ENCODE measurements at places on chromosomes 2 and 18.

GRCh38 chr2:33521791-33522281 lies 45.4 kb downstream of the RASGRP3 start:
- peak; percentile 86 for DNase-seq

- DNase-seq: no peak
Measured at GRCh38 chr2:161426922-161427663, 11.0 kb downstream of the TBR1 start.

DNA sequence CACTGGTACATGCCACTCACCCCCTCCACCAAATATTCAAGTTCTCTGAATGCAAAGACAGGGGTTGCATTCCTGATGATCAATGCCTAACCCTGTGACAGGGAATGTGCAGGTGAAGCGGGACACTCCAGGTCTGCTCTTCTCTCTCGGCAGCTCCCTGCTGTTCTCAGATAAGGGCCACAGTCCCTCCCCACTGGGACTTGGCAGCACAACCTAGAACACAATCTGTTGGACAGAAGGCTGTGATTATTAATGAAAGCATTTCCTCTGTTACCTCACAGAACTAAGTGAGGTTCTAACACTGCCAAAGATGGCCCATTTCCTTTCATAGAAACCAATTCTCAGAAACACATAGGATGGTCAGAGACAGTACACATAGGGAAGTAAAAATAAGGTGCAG lies 42.7 kb downstream of the VSNL1 start:
- no peak for DNase-seq

DNA sequence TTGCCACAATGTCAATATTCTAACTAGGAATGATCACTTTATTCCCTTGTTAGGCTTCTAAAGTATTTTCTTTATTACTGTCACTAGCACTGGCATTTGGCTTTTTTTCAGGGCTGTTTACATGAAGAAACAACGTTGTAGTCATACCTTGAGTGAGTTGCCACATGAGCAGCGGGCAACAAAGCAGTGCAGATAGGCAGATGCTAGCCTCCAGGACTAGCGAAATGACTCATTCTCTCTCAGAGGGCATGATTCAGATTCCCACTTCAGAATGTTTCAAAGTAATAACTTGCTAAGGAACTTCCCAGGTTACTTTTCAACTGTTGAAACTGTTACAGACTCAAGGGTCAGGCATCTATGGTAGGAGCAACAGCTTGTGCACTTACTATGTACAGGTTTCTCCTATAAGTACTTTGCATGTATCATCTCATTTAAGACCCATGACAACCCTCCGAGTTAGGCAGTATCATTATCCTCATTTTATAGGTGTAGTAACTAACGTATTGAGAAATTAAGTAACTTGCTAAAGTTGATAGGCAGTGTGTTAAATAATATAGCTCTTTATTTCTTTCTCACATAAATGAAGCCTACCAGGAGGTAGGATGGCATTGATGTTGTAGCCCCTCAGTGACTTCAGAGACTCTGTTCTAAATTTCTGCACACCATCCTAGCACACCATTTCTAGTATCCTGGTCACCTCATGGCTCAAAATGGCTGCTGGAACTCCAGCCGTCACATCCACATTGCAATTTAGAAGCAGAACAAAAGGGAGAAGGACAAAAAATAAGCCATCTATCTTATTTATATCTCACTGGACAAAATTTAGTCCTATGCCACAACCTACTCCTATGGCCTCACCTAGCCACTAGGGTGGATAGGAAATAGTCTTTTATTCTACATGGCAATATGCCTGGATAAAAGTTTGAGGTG lies 83.3 kb downstream of the ICOS start:
- DNase-seq: no peak

GRCh38 chr2:239563561-239563960 lies 162.7 kb upstream of the HDAC4 start:
- no peak for DNase-seq

GRCh38 chr18:49666045-49666775 lies 104.4 kb downstream of the LIPG start:
- DNase-seq: no peak

GRCh38 chr2:66443186-66443978 lies 8.5 kb downstream of the MEIS1 start:
- no peak for DNase-seq

DNA sequence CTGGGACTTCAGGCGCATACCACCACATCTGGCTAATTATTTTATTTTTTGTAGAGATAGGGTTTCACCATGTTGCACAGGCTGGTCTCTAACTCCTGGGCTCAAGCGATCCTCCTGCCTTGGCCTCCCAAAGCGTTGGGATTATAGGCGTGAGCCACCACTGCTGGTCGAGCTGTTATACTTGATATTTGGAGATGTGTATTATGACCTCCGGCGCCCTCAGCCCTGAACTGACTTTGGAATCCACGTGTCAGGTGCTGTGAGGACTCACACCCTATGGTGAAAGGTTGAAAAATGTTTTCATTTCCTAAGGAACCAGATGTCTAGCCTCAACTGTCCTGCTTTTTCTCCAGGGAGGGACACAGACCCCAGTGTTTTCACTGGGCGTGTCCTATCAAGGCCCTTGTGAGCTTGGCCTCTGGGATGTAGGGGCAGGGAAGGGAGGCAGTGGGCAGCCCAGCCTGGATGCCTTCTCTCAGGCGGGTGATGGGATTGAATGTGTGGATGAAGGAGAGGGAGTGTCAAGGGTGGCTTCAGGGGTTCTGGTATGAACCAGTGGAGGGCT lies 56.4 kb upstream of the HAAO start:
- no peak for DNase-seq

- DNase-seq: no peak
Measured at GRCh38 chr2:100376836-100377235, 40.6 kb downstream of the CHST10 start.

GRCh38 chr2:160433466-160434140 lies 60.0 kb downstream of the RBMS1 start:
- DNase-seq: no peak

DNA sequence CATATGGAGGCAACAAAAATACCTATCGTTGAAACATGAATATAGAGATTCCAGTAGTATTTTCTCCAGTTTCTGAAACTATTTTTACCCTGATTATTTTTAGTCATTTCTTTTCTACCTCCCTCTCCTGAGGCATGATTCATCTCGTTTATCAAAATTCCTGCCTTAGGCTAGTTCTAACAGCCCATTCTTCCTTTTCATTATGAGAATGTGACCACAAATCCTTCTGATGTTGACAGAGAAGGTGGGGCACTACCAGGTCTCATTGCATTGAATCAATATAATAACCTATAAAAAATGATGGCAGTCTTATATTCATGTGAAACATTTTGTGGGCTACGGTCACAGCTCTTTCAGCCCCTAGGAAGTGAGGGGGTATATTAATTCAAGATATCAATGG lies 406.5 kb upstream of the UBE2E3 start:
- DNase-seq: no peak

DNA sequence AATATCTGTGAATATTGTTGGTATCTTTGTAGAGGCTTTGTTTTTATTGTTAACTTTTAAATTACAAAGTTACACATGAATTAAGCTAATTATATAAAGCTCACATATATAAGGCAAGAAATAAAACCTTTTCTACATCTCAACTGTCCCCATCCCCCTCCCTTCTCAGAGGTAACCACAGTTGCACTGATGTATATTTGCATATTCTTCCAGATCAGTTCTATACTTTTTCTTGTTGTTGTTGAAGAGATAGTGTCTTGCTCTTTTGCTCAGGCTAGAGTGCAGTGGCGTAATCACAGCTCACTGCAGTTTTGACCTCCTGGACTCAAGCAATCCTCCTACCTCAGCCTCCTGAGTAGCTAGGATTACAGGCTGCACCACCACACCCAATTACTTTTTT lies 36.0 kb upstream of the CDC42EP3 start:
- no peak for DNase-seq

DNA sequence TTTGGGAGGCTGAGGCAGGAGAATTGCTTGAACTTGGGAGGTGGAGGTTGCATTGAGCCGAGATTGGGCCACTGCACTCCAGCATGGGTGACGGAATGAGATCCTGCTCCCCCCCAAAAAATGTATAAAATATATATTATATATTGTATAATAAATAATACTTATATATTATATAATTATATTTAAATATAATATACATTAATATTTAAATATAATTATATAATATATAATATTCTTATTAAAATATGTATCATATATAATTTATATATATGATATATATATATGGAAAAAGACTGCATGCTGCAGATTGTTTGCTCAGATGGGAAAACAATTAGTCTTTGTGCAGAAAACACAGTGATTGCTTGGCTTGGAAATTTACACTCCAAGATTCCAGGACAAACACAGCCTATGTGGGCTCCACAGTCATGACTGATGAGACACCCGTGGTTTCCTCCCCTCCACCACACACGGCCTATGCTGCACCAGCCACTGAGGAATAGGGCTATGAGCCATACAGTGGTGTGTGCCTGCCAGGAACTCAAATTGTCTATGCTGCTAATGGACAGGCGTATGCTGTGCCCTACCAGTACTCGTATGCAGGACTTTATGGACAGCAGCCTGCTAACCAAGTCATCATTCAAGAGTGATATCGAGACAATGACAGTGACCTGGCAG lies 30.0 kb downstream of the PMAIP1 start:
- no peak for DNase-seq

- DNase-seq: no peak
Measured at GRCh38 chr18:26460449-26461091, 87.8 kb downstream of the KCTD1 start.

DNA sequence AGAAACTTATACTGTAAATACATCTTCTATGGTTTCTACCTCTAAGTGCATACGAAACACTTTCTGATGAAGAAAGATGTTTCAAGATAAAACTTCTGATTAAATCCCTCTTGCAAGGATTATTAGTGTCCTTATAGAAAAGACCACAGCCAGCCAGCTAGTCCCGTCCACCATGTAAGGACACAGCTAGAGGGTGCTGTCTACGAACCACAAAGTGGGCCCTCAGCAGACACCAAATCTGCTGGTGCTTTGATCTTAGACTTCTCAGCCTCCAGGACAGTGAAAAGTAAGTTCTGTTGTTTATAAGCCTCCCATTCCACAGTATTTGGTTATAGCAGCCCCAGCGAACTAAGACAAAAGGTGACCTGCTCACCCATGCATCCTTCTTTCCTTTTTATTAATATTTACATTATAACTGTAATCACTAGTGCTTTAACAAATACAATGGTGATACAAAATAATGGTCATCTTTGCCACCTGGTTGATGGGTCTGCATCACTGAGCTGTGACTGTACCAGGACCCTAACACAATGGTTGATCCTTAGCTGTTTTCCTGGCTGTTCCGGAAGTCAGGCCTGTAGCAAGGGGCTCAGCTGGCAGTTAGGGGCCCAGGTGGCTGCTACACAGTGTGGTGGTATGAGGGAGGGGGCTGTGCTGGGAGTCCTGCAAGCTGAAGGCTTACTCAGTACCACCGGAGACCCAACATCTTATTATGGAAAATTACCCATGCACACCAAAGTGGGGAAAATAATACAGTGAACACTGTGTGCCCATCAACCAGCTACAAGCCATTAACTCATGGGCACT lies 108.5 kb upstream of the SMAD7 start:
- no peak for DNase-seq

GRCh38 chr2:119531292-119531691 lies 7.0 kb upstream of the SCTR start:
- no peak for DNase-seq

GRCh38 chr18:58405107-58405898 lies 223.6 kb downstream of the ALPK2 start:
- DNase-seq: no peak

- no peak for DNase-seq
Measured at GRCh38 chr2:33074197-33074596, 127.4 kb downstream of the LTBP1 start.

DNA sequence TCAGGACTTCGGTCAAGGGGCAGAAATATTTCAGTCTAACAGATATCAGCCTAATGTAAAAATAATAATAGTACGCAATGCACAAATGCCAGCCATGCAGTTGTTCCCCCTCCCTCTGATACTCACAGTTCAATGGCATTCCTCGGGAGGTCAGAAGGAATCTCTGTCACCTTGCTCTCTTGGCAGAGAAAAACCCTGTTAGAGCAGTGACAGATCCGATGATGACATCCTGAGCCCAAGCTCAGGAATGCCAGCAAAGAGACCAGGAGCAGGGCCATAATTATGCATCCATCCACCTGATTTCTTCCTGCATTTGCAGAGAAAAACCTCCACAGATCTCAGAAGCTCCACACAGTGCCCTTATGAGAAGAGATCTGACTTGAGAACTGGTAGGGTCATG lies at the start of gene FSHR:
Gene FSHR, minus strand, starts transcription at position 376 of the 400 bp plus-strand sequence. Its CDS starts 98 bp downstream, at position 278.
- no peak for DNase-seq

GRCh38 chr2:23198316-23199114 lies 186.5 kb upstream of the KLHL29 start:
- DNase-seq: no peak

- no peak for DNase-seq
Measured at GRCh38 chr2:73984203-73984921, at the start of gene TET3. Gene TET3, plus strand, starts transcription at chr2:73984910. Its CDS starts 1,494 bp downstream, at chr2:73986404.

DNA sequence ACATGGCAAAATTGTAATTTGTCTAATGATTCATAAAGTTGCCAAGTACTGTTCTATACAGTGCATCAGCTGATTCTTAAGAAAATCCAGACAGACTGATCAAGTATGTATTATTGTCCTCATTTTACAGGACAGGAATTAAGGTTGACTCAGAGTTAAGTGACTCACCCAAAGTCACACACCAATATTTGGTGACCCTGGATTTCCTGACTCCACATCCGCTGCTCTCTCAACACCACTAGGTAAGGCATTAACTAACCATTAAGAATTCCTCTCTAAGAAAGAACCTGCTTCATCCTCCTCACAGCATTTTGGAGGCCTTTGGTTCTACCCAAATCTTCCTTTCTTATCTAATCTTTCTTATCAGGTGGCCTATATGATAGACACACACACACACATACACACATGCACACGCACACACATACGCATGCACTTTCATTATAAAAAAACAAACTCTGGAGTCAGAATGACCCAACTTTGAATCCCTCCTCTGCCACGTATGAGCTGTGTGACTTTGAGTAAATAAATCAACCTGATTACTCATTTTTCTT lies 150.8 kb downstream of the ANKRD44 start:
- no peak for DNase-seq

GRCh38 chr2:172698041-172698863 lies 37.4 kb upstream of the RAPGEF4 start:
- peak; percentile 37 for DNase-seq

DNA sequence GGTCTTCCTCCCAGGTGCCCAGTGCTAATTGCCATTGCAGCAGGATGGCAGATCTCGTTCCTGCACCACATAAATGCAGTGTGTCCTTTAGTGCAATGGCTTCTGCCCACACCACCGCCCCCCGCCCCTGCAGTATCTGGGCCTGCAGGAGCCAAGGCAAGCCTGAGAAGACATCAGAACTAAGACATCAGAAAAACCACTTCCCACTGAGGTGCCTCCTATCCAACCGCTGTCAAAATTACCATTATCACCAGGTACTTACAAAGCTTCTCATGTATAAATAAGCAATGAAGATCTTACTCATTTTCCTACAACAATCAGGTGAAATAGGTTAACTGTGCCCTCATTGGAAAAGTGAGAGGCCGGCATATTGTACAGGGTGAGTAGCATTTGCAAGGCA lies 228.8 kb downstream of the FBXO15 start:
- no peak for DNase-seq
